ENCODE measurements at places on chromosomes 11 and 22.

- no peak for DNase-seq
Measured at GRCh38 chr11:82527081-82527584, 206.5 kb downstream of the FAM181B start.

- no peak for DNase-seq
Measured at GRCh38 chr11:103862802-103863174, 173.7 kb upstream of the DDI1 start.

GRCh38 chr11:33329705-33330329 lies 72.6 kb downstream of the HIPK3 start:
- DNase-seq, result no peak

GRCh38 chr11:114280696-114281095 lies 15.5 kb upstream of the NNMT start:
- no peak for DNase-seq

GRCh38 chr11:19735909-19736498 lies 23.4 kb downstream of the NAV2 start:
- DNase-seq, result no peak

DNA sequence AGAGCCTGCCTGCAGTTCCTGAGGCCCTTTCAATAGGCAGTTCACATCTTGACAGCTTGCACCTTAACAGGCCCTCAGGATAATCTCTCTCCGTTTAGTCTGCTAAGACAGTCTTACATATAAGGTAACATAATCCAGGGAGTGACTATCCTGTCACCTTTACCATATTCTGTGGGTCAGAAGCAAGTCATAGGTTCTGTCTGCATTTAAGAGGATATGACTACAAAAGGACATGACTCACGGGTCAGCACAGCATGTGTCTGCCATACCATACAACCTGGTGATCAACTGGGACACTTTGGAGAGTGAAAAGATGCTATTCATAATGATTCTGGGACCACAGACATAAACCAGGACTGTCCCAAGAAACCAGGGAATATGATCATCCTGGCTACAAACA lies 611.1 kb downstream of the SOX6 start:
- DNase-seq, result no peak

- DNase-seq, result peak; percentile 72
Measured at GRCh38 chr11:61791737-61792309, 576 bp downstream of the TMEM258 start.

GRCh38 chr11:57260937-57261783 lies 24.1 kb upstream of the APLNR start:
- DNase-seq, result no peak

DNA sequence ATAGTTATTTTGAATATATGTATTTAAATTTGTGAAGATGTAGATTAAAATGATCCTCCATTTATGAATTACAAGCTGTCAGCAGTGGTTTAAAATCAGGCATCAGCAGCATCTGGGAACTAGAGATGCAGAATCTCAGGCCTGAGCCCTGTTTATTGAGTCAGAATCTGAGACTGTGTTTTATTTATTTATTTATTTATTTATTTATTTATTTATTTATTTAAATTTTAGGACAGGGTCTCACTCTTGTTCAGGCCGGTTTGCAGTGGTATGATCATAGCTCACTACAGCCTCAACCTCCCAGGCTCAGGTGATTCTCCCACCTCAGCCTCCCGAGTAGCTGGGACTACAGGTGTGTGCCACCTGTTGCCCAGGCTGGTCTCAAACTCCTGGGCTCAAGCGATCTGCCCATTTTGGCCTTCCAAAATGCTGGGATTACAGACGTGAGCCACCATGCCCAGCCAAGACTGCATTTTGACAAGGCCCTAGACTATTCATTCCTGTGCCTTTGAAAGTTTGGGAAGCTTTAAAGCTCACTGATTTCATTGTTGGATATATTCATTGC lies 70.7 kb downstream of the PPP6R3 start:
- no peak for DNase-seq

DNA sequence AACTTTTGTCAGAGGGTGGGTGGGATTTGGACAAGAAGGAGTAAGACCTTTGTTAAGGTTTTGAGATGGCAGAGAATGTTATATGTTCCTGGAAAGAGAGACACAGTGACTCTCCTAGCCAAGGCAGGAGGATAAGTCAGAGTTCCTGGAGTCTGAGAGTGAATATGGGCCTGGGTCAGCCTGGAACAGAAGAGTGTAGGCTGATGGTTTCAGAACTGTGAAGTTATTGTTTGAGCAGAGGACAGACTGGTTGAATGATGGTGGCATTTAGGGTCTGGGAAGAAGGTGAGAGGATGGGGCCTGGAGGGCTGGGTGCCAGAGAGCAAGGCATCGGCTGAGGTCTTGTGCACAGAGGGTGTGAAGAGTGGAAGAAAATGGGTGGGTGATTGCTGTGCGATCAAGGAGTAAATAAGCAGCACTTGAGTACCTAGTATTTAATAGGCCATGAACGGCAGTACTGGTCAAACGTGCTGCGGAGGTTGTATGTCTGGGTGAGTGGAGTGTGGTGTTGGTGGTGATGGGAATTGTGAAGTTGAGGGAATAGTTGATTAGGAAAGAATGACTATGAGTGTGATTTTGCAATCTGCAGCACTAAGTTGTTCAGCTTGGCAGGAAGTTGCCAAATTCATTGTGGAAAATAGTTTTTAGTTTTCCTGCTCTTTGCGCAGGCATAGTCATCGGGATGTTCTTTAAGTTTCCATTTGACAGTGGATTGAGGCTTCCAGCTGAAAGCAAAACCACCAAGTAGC lies 1.8 kb downstream of the PANX1 start:
- peak; percentile 90 for DNase-seq

- DNase-seq, result no peak
Measured at GRCh38 chr11:118045191-118045590, 31.7 kb upstream of the TMPRSS4 start.

DNA sequence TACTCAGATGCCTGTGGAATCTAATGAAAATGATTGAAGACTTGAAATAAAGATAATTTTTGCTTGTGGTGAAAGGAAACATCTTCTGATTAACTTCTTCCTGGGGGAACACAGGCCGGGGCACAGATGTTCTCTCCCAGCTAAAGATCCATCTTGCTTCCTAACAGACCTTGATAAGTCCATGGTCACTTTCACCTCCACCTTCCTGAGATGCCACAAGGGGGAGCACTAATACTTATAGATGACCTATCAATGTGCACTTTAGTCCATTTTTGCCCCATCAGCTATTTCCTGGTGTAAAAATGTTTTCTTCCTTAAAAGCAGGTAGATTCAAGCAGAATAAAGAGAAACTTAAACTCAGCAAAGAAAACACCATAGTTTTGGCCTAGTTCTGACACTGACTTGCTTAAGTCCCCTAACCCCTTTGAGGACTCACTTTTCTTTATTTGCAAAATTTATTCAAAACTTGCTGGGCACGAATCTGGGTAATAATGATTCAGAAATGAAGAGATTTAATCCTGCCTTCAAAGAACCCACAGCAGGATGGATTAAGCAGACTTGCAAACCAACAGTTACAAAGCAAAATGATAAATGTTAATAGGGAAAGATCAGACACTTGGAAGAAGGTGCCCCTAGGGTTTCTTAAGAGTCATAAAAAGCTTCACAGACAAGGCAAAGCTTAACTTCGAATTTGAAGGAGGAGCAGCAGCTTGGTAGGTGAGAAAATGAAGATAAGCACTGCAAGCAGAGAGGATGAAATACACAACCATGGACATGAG lies 158.7 kb downstream of the RAB38 start:
- DNase-seq, result peak; percentile 63

All from HS-5 (cell line).